ENCODE measurements at places on chromosomes 3 and 15. TPM values are rescaled to one million over a fixed set of nuclear protein-coding genes. Genes with fewer than 3 reads are reported as not detected.

Gene TRAIP
- 10.8 TPM for total RNA-seq

Gene P4HTM
- 20.2 TPM for total RNA-seq

Gene CD200
- total RNA-seq, result not detected

Gene TLR9
- total RNA-seq, result 0.02 TPM

Gene CBLB
- total RNA-seq, result 12.4 TPM

Gene UBXN7
- 8.4 TPM for total RNA-seq

Gene KCNH8
- not detected for total RNA-seq

Gene TBC1D21
- total RNA-seq, result not detected

Gene RLBP1
- total RNA-seq, result 0.13 TPM

Gene PLD1
- 7.3 TPM for total RNA-seq

Gene NSUN3
- 6.1 TPM for total RNA-seq

Gene TNK2
- total RNA-seq, result 23.0 TPM

Gene SAMMSON
- not detected for total RNA-seq

Gene ANKRD63
- 0.46 TPM for total RNA-seq

Gene C3orf22
- total RNA-seq, result not detected

Gene XXYLT1
- 12.7 TPM for total RNA-seq

Gene TM6SF1
- 0.07 TPM for total RNA-seq

Gene PDIA3
- total RNA-seq, result 365 TPM

Gene DUOXA2
- total RNA-seq, result not detected

Gene MGLL
- 65.1 TPM for total RNA-seq

Gene STAC
- 2.2 TPM for total RNA-seq

Gene TGM5
- not detected for total RNA-seq

Gene CADPS
- not detected for total RNA-seq

Gene STARD9
- total RNA-seq, result 1.5 TPM

Gene DLEC1
- total RNA-seq, result 0.05 TPM

Gene COMMD2
- 36.3 TPM for total RNA-seq

Gene SLC2A2
- not detected for total RNA-seq

Gene ALDH1A2
- 1.1 TPM for total RNA-seq

Gene FAM107A
- total RNA-seq, result 0.17 TPM

Gene EBLN2
- total RNA-seq, result 0.43 TPM

Gene PYGO1
- 7.7 TPM for total RNA-seq

Gene FAM3D
- not detected for total RNA-seq

Gene POLQ
- total RNA-seq, result 5.6 TPM

Gene SQOR
- 79.3 TPM for total RNA-seq

Gene NR2E3
- 0.31 TPM for total RNA-seq

Gene FBXL22
- 0.25 TPM for total RNA-seq

Gene STRC
- total RNA-seq, result not detected

Gene NRROS
- total RNA-seq, result not detected

Gene FAM81A
- 10.7 TPM for total RNA-seq

Gene IQCB1
- total RNA-seq, result 10.2 TPM

Gene HESX1
- total RNA-seq, result 0.27 TPM

Gene HDC
- total RNA-seq, result 0.12 TPM

Gene SLC15A2
- 0.33 TPM for total RNA-seq
